ENCODE measurements at places on chromosomes 13 and 19. TPM values are rescaled to one million over a fixed set of nuclear protein-coding genes. Genes with fewer than 3 reads are reported as not detected.
A peak's percentile ranks its signal among the peaks of the same experiment; 100 is the strongest.

Gene CPT1C
- total RNA-seq, result 30.7 TPM

DNA sequence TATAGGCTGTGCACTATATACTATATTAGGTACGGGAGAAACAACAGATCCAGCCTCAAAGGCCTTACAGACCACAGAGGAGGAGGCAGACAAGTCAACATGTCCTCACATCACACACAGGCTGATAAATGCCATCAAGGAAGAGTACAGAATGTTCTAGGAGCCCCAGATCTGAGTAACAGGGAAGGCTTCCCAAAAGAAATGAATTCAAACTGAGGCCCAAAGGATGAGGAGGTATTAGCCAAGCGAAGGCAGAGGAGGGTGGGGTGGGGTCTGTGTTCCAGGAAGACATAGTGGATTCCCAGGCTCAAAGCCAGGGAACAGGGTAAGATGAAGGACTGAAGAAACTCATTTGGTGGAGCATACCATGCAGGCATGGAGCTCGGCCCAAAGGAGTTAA, 55.1 kb downstream of the RXFP2 start:
- peaks cover 21% of the 10 kb centered on the region for H3K4me1 ChIP-seq
- no peaks in the 10 kb centered on the region for H3K27me3 ChIP-seq
- no peak for DNase-seq
- H3K4me3 ChIP-seq, result no peak overlapping the region
- no peak overlapping the region for H3K27ac ChIP-seq
- no peaks in the 10 kb centered on the region for H3K36me3 ChIP-seq

DNA sequence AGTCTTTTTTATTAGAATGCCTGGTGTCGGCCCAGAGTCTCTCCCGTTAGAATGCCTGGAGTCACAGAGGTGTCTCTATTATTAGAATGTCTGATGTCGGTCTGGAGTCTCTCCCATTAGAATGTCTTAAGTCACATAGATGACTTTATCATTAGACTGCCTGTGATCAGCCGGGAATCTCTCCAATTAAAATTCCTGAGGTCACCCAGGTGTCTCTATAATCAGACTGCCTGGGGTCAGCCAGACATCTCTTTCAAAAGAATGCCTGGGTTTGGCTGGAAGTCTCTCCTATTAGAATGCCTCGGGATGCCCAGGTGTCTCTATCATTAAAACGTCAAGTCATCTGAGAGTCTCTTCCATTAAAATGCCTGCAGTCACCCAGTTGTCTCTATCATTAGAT, 1493.9 kb downstream of the UQCRFS1 start:
- no peak overlapping the region for H3K27ac ChIP-seq
- H3K36me3 ChIP-seq, result peaks cover 3% of the 10 kb centered on the region
- no peak for DNase-seq
- no peaks in the 10 kb centered on the region for H3K27me3 ChIP-seq

Gene CEACAM3
- total RNA-seq, result not detected

GRCh38 chr19:12796146-12797071, 5.1 kb downstream of the JUNB start:
- peak overlapping the region; percentile 48 for H3K4me3 ChIP-seq
- H3K36me3 ChIP-seq, result peaks cover 2% of the 10 kb centered on the region
- H3K4me1 ChIP-seq, result peaks cover 33% of the 10 kb centered on the region
- no peaks in the 10 kb centered on the region for H3K27me3 ChIP-seq

Gene CATSPERD
- total RNA-seq, result not detected
